ENCODE measurements at places on chromosomes 4 and X.

DNA sequence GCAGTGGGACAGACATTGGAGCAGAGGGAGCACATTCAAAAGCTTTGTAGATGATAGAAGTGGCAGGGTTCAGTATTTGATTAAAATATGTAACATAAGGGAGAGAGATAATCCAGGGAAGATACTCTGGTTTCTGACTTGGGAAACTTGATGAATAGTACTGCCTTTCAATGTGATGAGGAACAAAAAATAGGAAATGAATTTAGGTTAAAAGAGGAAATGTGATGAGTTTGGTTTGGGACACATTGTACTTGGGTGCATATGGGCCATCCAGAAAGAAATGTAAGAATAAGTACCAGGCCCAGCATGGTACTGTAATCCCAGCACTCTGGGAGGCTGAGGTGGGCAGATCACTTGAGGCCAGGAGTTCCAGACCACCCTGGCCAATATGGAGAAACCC, 20.9 kb upstream of the NDNF start:
- DNase-seq: no peak

DNA sequence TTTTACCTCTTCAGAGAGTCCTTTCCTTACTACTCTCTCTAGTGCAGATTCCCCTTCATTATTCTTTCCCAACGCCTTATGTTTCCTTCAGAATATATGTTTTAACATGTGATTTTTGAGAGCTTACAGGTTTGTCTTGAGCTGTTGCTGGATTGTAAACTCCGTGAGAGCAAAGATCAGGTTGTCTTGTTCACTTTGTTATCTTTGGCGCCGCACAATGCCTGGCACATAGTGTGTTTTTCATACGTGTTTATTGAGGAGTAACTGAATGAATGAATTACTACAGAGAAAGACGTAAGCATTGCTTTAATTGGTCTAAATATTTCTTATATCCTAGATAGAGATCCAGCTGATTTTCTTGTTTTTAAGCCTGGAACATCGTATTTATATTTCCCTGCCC, 80.5 kb upstream of the SLC4A4 start:
- no peak for DNase-seq

DNA sequence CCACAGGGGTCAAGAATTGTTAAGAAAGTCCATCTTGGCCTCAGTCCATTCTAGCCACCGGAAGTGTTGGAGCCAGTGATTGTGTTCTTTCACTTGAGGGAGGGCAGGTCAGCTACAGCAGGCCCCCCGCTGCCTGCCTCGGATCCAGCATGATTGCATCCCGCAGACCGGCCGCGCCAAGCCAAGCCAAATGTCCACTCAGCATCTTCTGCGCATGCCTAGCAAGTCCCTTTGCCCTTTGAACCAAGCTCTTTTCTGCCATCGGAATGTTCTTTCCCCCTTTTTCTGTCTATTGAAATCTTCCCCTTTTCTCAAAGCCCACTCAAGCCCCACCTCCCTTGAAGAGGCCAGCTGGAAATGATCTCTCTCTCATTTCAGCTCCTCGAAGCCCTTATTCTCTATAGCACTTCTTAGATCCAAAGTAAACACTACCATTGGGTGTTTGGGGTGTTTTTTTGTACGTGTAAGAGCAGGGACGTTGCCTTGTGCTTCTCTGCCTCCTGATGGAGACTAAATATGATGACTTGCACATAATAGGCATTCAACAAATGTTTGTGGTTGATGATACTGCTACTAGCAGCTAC, 147.8 kb upstream of the BCOR start:
- DNase-seq: no peak

GRCh38 chr4:22179124-22179874, 230.7 kb upstream of the KCNIP4 start:
- no peak for DNase-seq

GRCh38 chrX:34859191-34859590, 83.4 kb upstream of the FAM47B start:
- DNase-seq: no peak

DNA sequence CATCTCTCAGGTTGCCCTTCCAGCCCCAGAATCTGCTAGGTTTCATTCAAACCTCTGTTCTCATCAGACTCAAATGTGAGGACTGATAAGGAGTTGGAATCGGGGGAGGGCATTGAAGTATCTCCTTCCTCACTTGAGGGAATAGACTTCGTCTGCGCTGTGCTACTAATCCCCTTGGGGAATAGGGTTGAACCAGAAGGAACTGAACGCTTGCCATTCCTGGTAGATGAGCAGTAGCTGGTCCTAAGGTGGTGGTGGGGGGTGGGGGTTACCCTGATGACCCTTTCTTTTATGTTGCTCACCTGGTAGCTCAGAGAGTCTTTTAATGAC, 692 bp upstream of the SLC9A7 start:
- no peak for DNase-seq

- DNase-seq: no peak
Measured at GRCh38 chr4:24057915-24058559, 168.2 kb upstream of the PPARGC1A start.

- no peak for DNase-seq
Measured at GRCh38 chr4:35644591-35644990, 599.7 kb downstream of the ARAP2 start.

- no peak for DNase-seq
Measured at GRCh38 chrX:136865270-136866158, 15.0 kb downstream of the RBMX start.

Data from CD4-positive, alpha-beta T cell treated with Interleukin-1 beta for 1 hour (primary cell).